Natural killer cell treated with Interleukin-12 subunit alpha and Interleukin-12 subunit beta and Interleukin-15 and Interleukin-18, amount 100 ng/mL, for 72 hours (primary cell): ENCODE measurements at places on chromosomes 6 and 20. TPM values are rescaled to one million over a fixed set of nuclear protein-coding genes. Genes with fewer than 3 reads are reported as not detected.

The SOBP gene
- total RNA-seq, result 0.84 TPM

The FAM83B gene
- total RNA-seq, result not detected

The PAX1 gene
- total RNA-seq, result not detected

The OOEP gene
- total RNA-seq, result not detected

The PSORS1C2 gene
- total RNA-seq, result not detected

The TNFRSF6B gene
- not detected for total RNA-seq

The PDE10A gene
- total RNA-seq, result not detected

The ABHD16B gene
- total RNA-seq, result not detected

The DEFB113 gene
- total RNA-seq, result not detected

The NELFCD gene
- 89.1 TPM for total RNA-seq

The HSPA12B gene
- not detected for total RNA-seq

The EBF4 gene
- 31.4 TPM for total RNA-seq

The KIAA1755 gene
- not detected for total RNA-seq

The PPP1R14C gene
- total RNA-seq, result not detected

The AIF1 gene
- total RNA-seq, result 20.0 TPM

The C20orf202 gene
- total RNA-seq, result 0.40 TPM

The CTCFL gene
- not detected for total RNA-seq

The SNAP91 gene
- not detected for total RNA-seq

The NKAIN4 gene
- total RNA-seq, result not detected

The SRMS gene
- total RNA-seq, result not detected

The CD93 gene
- total RNA-seq, result 16.8 TPM

The VGLL2 gene
- not detected for total RNA-seq

The SLC22A16 gene
- not detected for total RNA-seq

The DEFB129 gene
- not detected for total RNA-seq

The SLC18B1 gene
- total RNA-seq, result 2.9 TPM

The THBS2 gene
- total RNA-seq, result not detected

The TRIM10 gene
- not detected for total RNA-seq
